ENCODE measurements at places on chromosomes 7 and 10.

- no peak for DNase-seq
These were observed 35.9 kb downstream of the IL6 start for GRCh38 chr7:22762866-22763265.

GRCh38 chr10:92778091-92778490, 70.2 kb upstream of the EXOC6 start:
- no peak for DNase-seq

GRCh38 chr7:155115288-155115687, 45.2 kb downstream of the HTR5A start:
- no peak for DNase-seq

- DNase-seq: no peak
These were observed 130.4 kb upstream of the GHITM start for GRCh38 chr10:84008878-84009277.

DNA sequence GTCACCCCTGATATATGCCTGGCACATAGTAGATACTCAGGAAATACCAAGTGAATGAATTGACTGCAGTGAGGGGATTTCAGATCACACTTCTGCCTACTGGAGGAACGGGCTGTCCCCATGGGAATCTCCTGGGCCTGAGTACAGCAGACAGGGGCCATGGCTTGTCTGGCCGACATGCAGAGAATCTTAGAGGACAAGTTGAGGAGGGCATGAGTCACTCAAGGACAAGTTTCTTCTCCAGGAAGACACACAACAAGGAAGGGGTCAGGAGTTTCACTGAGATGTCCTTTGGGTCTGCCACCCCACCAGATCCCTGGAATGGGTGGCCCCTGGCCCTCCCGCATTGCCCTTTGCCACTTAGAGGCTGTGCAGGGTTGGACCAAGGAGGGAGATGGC, 20.7 kb downstream of the PLPP4 start:
- DNase-seq: no peak

GRCh38 chr7:131225619-131226513, 101.8 kb upstream of the MKLN1 start:
- no peak for DNase-seq

- no peak for DNase-seq
These were observed 203.4 kb upstream of the FRMD4A start for GRCh38 chr10:14534152-14534551.
